Activated naive CD8-positive, alpha-beta T cell treated with anti-CD3 and anti-CD28 coated beads, Interleukin-2, amount 10 ng/mL, durations not matched to agents 7 days and 5 days (primary cell): ENCODE measurements at places on chromosomes 13 and 19. TPM values are rescaled to one million over a fixed set of nuclear protein-coding genes. Genes with fewer than 3 reads are reported as not detected.
A peak's percentile ranks its signal among the peaks of the same experiment; 100 is the strongest.

DNA sequence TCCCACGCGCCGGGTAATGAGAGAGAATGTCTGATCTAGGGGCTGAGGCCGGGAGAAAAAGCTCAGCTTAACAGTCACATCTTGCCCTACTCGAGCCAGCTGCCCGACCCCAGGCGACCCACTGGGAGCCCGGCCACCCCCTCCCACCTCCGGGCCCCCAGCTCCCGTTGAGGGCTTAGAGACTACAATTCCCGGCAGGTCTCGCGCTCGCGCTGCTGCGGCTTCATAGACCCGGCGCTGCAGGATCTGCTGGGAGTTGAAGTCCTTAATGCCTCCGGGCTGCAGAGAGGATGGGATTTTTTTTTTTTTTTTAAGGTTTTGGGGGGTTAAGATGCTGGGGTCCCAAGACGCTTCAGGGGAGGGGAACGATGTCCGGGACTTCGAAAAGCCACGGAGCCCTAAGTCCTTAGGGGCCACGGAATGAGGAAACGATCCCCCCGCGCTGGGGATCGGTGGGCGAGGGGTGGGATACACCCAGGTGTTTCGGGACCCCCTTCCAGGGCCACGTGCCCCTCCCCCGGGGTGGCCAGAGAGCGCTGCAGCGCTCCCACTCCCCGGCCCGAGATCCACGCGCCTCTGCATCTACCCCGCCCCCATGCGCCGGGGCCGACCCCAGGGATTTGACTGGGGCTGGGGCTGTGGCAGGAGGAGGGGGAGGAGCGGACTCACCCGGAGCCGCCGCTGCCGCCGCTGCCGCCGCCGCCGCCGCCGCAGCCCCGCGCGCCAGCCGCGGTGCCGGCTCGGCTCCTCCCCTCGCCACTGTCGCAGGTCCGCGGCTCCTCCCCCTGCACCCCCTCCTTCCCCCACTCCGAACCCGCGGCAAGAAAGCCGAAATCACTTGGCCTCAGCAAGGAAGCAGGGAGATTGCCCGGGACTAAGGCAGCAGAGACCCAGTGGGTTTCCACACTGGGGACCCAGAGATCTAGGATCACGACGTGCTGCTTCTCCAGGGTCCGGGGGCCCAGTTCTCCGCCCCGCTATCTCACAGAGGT lies at the start of gene SYT3:
SYT3 (minus strand) TSS at position 761 of the 992 bp plus-strand sequence. CDS start 2,470 bp downstream, outside the sequence.
- no peak within 1 kb of the TSS for H3K27ac ChIP-seq
- H3K4me3 ChIP-seq, result peak within 1 kb of the TSS; percentile 83
- H3K36me3 ChIP-seq, result no peaks in the 10 kb centered on the region
- DNase-seq, result peak; percentile 52

- H3K27ac ChIP-seq, result no peak overlapping the region
- no peak overlapping the region for H3K4me3 ChIP-seq
- H3K36me3 ChIP-seq, result no peaks in the 10 kb centered on the region
- H3K27me3 ChIP-seq, result no peaks in the 10 kb centered on the region
Observed at GRCh38 chr13:92807353-92807752, 419.3 kb upstream of the GPC6 start.

SYNE4 gene
- 3.3 TPM for total RNA-seq

ZNF493 gene
- total RNA-seq, result 34.5 TPM

ZSWIM9 gene
- total RNA-seq, result 10.2 TPM

ELSPBP1 gene
- total RNA-seq, result not detected

PAK4 gene
- 16.1 TPM for total RNA-seq

IFNL1 gene
- not detected for total RNA-seq

SULT2A1 gene
- total RNA-seq, result not detected

C5AR2 gene
- 0.85 TPM for total RNA-seq

- H3K4me3 ChIP-seq, result no peak overlapping the region
- no peak overlapping the region for H3K27ac ChIP-seq
- no peaks in the 10 kb centered on the region for H3K36me3 ChIP-seq
- H3K4me1 ChIP-seq, result no peaks in the 10 kb centered on the region
- DNase-seq, result no peak
Observed at GRCh38 chr13:38582133-38582532, 104.7 kb upstream of the FREM2 start.

GRCh38 chr19:13644645-13645044 lies 119.7 kb upstream of the MRI1 start:
- no peaks in the 10 kb centered on the region for H3K4me1 ChIP-seq
- no peak for DNase-seq
- no peak overlapping the region for H3K4me3 ChIP-seq
- no peaks in the 10 kb centered on the region for H3K36me3 ChIP-seq
- peaks cover 11% of the 10 kb centered on the region for H3K27me3 ChIP-seq

DNA sequence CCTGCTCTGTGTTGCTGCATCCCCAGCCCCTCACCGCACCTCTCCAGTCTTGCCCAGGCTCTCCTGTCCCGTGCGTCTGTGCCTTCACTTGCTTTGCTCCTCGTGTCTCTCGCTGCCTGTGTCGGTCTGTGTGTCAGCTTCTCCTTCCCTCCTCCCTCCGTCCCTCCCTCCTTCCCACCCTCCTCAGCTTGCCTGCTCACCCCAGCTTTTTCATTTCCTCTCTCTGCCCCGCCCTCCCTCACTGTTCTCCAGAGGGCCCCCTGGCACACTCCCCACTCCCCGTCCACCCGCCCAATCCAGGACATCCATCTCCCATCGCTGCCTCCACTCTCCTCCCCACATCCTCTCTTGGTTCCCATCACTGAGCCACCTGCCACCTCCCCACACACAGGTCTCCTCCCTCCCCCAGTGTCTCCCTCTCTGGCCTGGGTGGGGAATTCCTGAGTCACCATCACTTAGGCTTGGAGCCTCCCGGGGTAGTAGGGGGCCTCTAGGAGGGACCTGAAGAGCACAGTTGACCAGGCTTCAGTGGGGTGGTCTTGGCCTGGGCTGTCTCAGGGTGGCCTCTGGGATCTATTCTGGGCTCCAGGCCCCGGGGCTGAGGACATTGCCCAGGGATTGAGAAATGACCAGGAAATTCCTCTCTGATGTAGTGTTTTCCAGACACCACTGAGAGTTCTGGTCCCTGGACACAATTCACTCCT lies at the start of gene PTGIR:
PTGIR (minus strand) TSS at position 132 of the 704 bp plus-strand sequence. CDS start 864 bp downstream, outside the sequence.
- H3K27ac ChIP-seq, result peak within 1 kb of the TSS; percentile 95
- H3K36me3 ChIP-seq, result peaks cover 2% of the 10 kb centered on the region
- DNase-seq, result no peak
- peaks cover 38% of the 10 kb centered on the region for H3K4me1 ChIP-seq
- H3K27me3 ChIP-seq, result no peaks in the 10 kb centered on the region

GRCh38 chr13:24323036-24323738 lies 13.8 kb downstream of the C1QTNF9 start:
- peaks cover 37% of the 10 kb centered on the region for H3K27me3 ChIP-seq
- no peaks in the 10 kb centered on the region for H3K4me1 ChIP-seq
- no peak for DNase-seq
- H3K27ac ChIP-seq, result no peak overlapping the region

MEIOSIN gene
- not detected for total RNA-seq

- H3K4me1 ChIP-seq, result no peaks in the 10 kb centered on the region
- peaks cover 4% of the 10 kb centered on the region for H3K27me3 ChIP-seq
- no peak for DNase-seq
- no peak overlapping the region for H3K27ac ChIP-seq
Observed at GRCh38 chr13:29480893-29481525, 114.5 kb downstream of the SLC7A1 start.

- no peaks in the 10 kb centered on the region for H3K4me1 ChIP-seq
- no peak overlapping the region for H3K27ac ChIP-seq
- peaks cover 2% of the 10 kb centered on the region for H3K27me3 ChIP-seq
- DNase-seq, result no peak
Observed at GRCh38 chr13:93814658-93815057, 588.1 kb downstream of the GPC6 start.

- H3K27ac ChIP-seq, result peak overlapping the region; percentile 83
- peak overlapping the region; percentile 70 for H3K4me3 ChIP-seq
- H3K27me3 ChIP-seq, result no peaks in the 10 kb centered on the region
- H3K4me1 ChIP-seq, result peaks cover 65% of the 10 kb centered on the region
- peaks cover 65% of the 10 kb centered on the region for H3K36me3 ChIP-seq
Observed at GRCh38 chr13:99374994-99375737, 68.0 kb upstream of the GPR183 start.

GRCh38 chr19:50199259-50199555 lies 4.2 kb upstream of the MYH14 start:
- H3K36me3 ChIP-seq, result no peaks in the 10 kb centered on the region
- H3K4me3 ChIP-seq, result no peak overlapping the region
- H3K4me1 ChIP-seq, result no peaks in the 10 kb centered on the region
- peaks cover 29% of the 10 kb centered on the region for H3K27me3 ChIP-seq

SLC25A30 gene
- 18.6 TPM for total RNA-seq
